ENCODE measurements at places on chromosomes 2 and 18.

DNA sequence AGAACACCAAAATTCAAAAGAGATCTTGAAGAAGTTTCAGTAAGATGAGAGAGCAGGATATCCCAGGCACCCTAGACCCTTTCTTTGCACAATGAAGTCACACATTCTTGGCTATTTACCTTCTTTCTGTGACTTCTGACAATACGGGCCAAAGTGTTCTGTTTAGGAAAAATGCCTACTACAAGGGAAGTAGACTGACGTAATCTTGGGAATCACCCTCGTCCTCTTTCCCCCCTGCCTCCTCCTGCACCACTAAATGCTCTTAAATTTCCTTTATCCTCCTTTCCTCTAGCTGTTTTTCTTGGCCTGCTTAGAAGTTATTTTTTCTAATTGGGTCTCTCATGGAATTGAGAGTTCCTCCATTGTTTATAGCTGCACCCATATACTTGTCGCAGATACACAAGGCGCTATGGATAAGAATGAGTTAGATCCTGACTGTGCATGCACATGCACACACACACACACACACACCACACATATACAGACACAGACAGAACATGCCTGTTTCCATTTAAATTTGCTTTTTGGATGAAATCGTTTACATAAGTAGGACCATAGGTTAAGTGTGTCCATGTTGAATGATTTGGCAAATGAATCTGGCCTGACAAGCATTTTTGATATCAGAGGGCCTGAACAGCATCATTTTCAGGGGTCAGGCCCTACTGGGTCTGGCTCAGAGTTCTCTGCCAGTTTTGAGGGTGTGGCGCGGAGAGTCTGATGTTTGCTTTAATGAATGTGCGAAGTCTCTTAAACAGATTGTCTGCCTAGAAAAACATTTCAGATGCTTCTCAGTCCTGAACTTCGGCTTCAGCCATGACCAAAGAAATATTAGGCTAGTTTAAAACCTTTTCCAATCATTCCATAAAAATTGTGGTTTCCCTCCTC is 131.9 kb upstream of the NT5C1B start:
- DNase-seq = no peak

DNA sequence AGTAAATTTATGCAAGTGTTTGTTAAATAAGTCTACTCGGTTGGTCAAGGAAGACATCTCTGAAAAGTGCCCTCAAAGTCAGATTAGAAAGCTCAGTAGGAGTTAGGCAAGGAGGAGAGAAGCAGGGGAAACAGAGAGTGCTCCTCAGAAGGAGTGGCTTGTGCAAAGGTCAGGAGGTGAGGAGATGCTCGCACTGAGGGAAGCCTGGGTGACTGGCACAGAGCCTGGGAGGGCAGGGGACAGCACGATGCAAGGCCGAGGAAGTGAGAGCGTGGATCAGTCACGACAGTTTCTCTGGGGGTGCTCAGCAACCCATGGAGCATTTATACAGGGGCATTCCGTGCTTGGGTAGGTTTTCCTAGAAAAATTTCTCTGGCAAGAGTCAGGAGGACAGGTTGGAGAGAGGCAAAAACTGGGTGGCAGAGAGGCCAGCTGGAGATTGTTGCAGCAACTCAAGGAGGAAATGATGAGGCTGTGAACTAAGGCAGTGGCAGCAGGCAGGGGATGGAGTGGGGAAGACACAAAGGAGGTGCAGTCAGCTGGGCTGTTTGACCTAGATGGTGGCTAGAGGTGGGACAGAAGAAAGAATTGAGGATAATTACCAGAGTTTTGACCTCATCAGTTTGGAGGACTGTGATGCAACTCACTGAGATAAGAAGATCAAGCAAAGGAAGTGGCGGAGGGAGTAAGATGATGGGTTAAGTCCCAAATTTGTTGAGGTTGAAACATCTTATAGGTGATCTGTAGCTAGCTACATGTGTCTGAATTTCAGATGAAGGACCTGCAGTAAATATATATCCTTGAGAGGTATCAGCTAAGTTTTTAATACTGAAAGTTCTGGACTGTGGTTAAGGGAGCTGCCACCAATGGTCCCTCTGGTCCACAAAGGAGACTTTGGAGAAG is 52.4 kb downstream of the BCL2 start:
- no peak for DNase-seq

GRCh38 chr2:36277881-36278523 is 77.6 kb upstream of the CRIM1 start:
- no peak for DNase-seq

DNA sequence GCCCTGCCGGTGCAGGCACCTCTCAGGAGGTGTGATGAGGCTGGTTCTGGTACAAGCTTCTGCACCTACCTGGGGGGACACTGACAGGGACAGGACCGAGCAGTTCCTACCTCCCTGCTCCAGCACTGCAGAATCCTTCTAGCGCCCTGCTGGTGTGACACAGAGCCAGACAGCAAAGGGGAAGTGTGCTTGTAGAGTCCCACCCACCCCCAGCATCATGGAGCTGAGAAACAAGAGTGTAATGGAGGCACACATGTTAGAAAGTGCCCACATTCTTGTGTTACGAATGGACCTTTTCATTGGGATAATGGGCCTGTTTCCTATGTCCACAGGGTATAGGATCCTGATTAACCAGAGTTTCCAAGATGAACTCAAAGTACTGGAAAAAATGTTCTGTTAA is 38.3 kb downstream of the OXER1 start:
- no peak for DNase-seq

DNA sequence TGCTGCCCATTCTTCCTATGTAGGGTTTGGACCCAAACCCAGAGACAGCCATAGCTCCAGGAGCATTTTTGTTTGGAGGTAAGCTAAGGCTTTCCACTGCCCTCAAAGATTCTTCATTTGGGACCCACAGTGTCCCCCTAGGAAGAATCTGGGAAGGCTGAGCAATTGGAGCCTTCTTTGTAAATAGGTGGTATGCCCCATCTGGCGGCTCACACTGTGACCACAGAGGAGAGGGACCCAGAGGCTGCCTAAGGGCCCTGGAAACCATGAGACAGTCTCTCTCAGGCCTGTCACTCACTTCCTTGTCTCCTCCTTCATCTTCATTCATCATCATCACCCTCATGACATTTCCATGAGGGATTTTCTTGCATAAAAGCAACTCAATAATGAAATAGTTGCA is 215.4 kb upstream of the OSR1 start:
- DNase-seq = no peak

- DNase-seq = no peak
Observed at GRCh38 chr2:119106301-119106897, 52.2 kb downstream of the C1QL2 start.

DNA sequence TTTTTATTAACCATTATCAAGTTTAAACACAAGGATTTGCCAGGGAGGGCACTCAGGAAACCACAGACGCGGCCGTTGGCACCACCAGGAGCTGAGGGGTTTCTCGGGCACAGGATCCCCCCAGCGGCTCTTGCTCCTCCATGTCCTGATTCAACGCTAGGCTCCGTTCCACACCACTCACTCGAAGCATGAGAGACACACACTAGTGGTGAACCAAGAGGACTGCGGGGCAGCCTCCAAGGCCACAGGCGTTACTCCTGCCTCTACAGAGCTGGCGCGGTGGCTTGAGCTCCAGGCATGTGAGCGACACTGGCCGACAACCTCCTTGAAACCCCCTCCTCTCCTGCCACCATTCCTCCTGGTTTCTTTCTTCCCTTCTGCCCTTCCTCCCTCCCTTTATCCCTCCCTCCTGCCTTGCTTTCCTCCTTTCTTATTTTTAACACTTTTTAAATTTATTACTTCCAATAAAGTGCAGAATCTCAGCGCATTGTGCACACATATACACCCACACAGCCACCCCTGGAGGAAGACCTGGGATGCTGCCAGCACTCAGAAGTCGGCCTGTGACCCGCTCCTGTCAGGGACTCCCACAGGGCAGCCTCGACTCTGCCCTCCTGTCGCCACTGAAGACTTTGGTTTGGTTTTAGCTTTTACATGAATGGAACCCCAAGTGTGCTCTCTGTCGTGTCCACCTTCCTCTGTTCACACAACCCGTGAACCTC is 21.7 kb downstream of the COX7A2L start:
- no peak for DNase-seq

DNA sequence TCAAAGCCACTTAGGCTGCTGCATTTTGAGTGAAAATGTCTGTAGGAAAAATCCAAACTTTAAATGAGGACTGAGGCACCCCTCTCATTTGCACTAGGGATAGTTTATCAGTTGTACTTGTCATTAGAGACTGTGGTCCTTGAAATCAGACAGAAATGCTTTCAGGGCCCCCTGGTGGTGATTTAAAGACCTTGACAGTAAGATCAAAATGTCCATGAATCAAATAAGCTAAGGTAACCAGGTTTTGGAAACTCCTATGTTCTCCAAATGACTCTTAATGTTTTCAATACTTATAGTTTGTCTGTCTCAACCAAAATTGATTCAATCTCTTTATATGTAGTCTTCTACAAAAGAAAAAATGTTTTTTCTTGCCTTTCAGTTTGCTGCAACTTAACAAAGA is 28.8 kb upstream of the DDX18 start:
- DNase-seq = no peak

GRCh38 chr2:122112216-122113005 is 357.0 kb downstream of the TSN start:
- DNase-seq = no peak

All from RWPE2 (cell line).